ENCODE measurements at places on chromosomes 3 and 15.

GRCh38 chr15:68503791-68504680, 72.1 kb upstream of the ITGA11 start:
- DNase-seq = no peak

- DNase-seq = no peak
These were observed 302.5 kb upstream of the ATP11B start for GRCh38 chr3:182490596-182491491.

- DNase-seq = no peak
These were observed 394.9 kb downstream of the LSAMP start for GRCh38 chr3:116050311-116050915.

GRCh38 chr15:62752657-62753517, 289.7 kb upstream of the TPM1 start:
- no peak for DNase-seq

- no peak for DNase-seq
These were observed 46.1 kb upstream of the TUSC7 start for GRCh38 chr3:116663161-116664110.

DNA sequence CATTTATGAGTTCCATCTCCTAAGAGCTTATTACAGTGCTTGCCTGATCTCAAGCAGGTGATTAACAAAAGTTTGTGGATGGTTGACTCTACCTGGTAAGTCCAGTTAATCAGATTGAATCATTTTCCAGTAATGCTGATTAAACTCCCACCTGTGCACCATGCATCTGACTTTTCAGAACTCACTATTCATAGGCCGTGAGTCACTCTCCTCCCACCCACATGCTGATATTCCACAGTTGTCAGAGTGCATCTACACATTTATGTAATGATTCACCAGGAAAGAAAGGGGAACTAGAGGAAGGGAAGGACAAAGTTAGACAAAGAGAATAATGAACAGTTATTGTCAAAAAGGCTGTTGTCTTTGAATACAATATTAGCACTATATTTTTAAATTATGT, 106.2 kb upstream of the UBE3A start:
- DNase-seq = no peak

GRCh38 chr15:36039996-36040572, 494.1 kb upstream of the DPH6 start:
- no peak for DNase-seq

DNA sequence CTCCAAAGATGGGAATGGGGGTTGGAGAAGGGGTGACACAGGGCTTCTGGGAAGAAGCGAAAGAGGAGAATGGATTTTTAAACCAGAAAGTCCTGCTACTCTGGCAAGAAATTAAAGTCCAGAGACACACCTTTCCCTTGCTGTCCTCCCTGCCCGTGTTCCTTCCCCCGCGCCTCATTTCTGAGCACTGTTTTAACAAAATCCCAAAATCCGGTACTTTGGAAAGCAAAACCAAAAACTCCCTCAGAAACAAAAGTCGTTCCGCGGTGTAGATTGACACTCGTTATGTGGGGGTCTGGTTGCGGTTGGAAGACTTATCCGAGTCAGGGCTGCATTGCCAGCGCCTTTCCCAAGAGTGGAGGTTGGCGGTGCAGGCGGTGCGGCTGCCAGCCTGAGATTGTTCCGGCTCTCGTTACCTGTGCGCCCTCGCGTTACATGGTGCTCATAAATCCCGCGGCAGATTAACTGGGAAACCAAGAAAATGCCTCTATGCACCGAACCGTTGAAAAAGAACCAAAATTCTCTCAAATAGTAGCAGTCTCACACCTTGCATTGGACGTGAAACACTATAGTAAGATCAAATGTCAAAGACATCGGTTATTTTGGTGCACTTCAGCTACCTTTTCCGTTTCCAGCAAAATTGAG, 217.7 kb downstream of the MEIS2 start:
- DNase-seq = no peak

DNA sequence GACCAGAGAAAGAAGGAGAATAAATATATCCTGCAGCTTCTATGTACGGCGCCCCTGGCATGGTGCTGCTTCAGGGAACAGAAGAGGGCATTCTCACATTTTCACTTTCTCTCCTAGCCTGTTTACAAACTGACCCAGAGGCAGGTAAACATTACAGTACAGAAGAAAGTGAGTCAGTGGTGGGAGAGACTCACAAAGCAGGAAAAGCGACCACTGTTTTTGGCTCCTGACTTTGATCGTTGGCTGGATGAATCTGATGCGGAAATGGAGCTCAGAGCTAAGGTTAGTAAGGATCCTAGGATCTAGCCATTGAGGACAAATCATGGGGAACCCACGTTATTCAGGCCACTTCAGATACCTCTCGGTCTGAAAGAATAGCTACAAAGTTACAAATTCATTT, 26.4 kb downstream of the HACD3 start:
- no peak for DNase-seq

GRCh38 chr3:9917820-9918219, 922 bp downstream of the IL17RC start:
- no peak for DNase-seq

GRCh38 chr3:141905129-141905528, 28.7 kb downstream of the ATP1B3 start:
- no peak for DNase-seq

DNA sequence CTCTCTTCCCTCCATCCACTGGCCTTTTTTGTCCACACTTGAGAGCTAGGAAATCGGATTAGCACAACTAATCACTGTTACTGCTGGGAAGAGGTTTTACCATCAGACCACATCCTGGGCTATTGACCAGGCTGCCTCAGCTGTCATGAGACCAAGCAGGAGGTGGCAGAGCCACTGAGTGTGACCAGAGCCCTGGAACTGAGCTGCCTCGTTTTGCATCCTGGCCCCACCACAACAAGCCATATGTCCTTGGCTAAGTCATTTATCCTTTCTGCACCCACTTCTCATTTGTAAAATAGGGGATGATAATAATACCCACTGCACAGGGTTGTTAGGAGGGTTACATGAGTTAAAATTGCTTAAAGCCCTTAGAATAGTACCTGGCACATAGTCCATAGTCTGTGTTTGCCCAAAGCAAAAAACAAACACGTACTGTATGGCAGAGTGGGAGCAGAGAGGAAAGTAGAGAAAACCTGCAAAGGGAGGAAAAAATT, 34.1 kb downstream of the TMEM158 start:
- no peak for DNase-seq
